G401 (cell line): ENCODE measurements at places on chromosomes 16 and 17. TPM values are rescaled to one million over a fixed set of nuclear protein-coding genes. Genes with fewer than 3 reads are reported as not detected.

NPIPA3 gene
- 0.37 TPM in 1 of 2 replicates, not detected in the other for total RNA-seq

KRTAP9-4 gene
- not detected in 2 replicates for total RNA-seq

RASL10B gene
- total RNA-seq = 18.4 and 19.5 TPM in 2 replicates

ADGRG3 gene
- not detected in 2 replicates for total RNA-seq

DPEP3 gene
- not detected in 2 replicates for total RNA-seq

PIMREG gene
- 66.5 and 72.7 TPM in 2 replicates for total RNA-seq

ATAD5 gene
- 3.8 and 11.2 TPM in 2 replicates for total RNA-seq

CLEC18B gene
- 2.2 TPM in 1 of 2 replicates, not detected in the other for total RNA-seq

MEFV gene
- not detected in 2 replicates for total RNA-seq

LRRC46 gene
- 0.12 TPM in 1 of 2 replicates, not detected in the other for total RNA-seq

SDK2 gene
- under 0.01 and 0.10 TPM in 2 replicates for total RNA-seq
